ENCODE measurements at places on chromosomes 2 and 18. TPM values are rescaled to one million over a fixed set of nuclear protein-coding genes. Genes with fewer than 3 reads are reported as not detected.
A peak's percentile ranks its signal among the peaks of the same experiment; 100 is the strongest.

DNA sequence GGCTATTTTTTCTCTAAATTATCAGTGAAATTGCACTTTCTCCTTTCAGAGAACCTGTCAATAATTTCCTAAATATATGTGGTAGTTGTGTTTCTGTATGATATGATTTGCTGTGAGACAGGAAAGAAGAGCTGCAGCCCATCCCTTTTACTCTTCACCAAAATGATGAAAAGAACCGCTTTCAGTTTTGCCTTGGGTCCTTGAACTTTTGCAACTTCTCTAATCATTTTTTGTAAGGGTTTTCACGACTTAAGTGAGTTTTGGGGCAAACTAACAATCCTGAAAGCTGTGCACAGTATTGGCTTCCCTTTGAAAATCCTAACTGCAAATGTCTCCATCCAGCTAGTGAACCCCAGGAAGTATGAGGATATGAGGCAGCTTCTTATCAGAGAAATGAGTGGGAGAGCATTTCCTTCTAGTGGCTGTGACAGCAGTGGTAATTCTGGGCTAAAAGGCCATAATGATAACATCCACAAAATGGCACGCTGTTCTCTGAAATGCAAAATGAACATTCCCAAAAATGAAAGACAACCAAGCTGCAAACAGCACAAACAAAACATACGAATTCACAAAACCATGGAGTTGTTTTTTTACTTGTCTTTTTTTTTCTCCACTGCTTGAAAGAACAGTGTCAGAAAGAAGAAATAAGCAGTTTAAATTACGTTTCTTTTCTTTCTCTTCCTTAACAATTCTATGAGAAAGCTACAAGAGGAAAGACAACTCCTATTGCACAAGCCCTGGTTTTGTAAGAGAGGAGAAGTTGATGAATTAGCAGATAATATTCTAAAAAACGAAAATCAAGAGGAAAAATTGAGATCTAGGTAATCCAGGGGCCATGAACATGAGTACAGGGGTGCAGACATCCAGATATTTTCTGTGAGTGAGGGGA is 1291.6 kb upstream of the ZEB2 start:
- H3K4me1 ChIP-seq, result peaks cover 11% of the 10 kb centered on the region
- H3K4me3 ChIP-seq, result peak overlapping the region; percentile 12
- DNase-seq, result no peak
- no peak overlapping the region for H3K27ac ChIP-seq
- no peaks in the 10 kb centered on the region for H3K27me3 ChIP-seq
- no peaks in the 10 kb centered on the region for H3K36me3 ChIP-seq

GRCh38 chr2:149446748-149447147 is 116.4 kb downstream of the LYPD6 start:
- no peaks in the 10 kb centered on the region for H3K27me3 ChIP-seq
- no peak overlapping the region for H3K4me3 ChIP-seq
- H3K36me3 ChIP-seq, result no peaks in the 10 kb centered on the region
- no peak for DNase-seq
- no peaks in the 10 kb centered on the region for H3K4me1 ChIP-seq
- no peak overlapping the region for H3K27ac ChIP-seq

- H3K27ac ChIP-seq, result no peak overlapping the region
- H3K4me1 ChIP-seq, result no peaks in the 10 kb centered on the region
- H3K4me3 ChIP-seq, result no peak overlapping the region
- no peaks in the 10 kb centered on the region for H3K27me3 ChIP-seq
- DNase-seq, result no peak
- no peaks in the 10 kb centered on the region for H3K36me3 ChIP-seq
Observed at GRCh38 chr2:219789476-219789875, 162.0 kb downstream of the SLC4A3 start.

DNA sequence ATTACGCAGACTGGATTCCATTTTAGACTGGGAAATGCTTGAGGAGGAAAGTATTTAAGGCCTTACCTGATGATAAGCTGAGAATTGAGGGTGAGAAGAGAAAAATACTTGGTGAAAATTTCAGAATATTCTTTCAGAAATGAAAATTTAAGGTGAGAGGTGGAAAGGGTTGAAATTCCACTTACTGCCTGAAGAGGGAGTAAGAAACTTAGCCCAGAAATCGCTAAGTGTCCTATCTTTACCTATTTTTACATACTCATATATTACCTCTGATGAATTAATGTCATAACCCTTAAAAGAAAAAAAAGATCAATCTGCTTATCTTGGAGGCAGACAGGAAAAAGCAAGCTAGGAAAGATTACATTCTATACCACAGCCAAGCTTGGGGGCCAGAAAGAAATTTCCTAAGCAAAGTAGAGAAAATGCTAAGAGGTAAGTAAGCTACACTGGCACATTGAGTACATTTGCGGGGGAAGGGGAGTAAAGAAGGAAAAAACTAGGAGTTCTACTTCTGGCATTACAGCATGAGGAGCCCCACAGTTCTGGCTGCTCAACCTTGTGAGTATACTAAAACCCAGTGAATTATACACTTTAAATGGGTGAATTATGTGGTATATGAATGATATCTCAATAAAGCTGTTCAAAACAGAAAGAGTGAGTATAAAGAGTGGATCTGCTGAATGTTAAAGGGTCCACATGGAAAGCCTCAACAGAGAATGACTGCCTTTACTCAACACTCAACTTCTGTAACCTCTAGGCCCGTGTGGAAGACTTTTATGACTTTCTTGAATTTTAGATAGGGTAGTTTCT is 33.8 kb downstream of the SMC6 start:
- no peaks in the 10 kb centered on the region for H3K27me3 ChIP-seq
- peaks cover 54% of the 10 kb centered on the region for H3K36me3 ChIP-seq
- no peaks in the 10 kb centered on the region for H3K4me1 ChIP-seq
- H3K4me3 ChIP-seq, result no peak overlapping the region
- DNase-seq, result no peak
- no peak overlapping the region for H3K27ac ChIP-seq

GRCh38 chr2:102483086-102483485 is 10.1 kb downstream of the SLC9A4 start:
- H3K27me3 ChIP-seq, result no peaks in the 10 kb centered on the region
- H3K36me3 ChIP-seq, result no peaks in the 10 kb centered on the region
- no peaks in the 10 kb centered on the region for H3K4me1 ChIP-seq
- H3K4me3 ChIP-seq, result no peak overlapping the region
- H3K27ac ChIP-seq, result no peak overlapping the region
- no peak for DNase-seq

- H3K36me3 ChIP-seq, result peaks cover 17% of the 10 kb centered on the region
- no peak for DNase-seq
- H3K4me1 ChIP-seq, result peaks cover 14% of the 10 kb centered on the region
- peak overlapping the region; percentile 89 for H3K4me3 ChIP-seq
- H3K27me3 ChIP-seq, result no peaks in the 10 kb centered on the region
- no peak overlapping the region for H3K27ac ChIP-seq
Observed at GRCh38 chr2:165952085-165952484, 1.5 kb downstream of the TTC21B start.

GRCh38 chr18:63617915-63618234 is 26.2 kb downstream of the SERPINB4 start:
- H3K4me3 ChIP-seq, result no peak overlapping the region
- no peak overlapping the region for H3K27ac ChIP-seq
- H3K27me3 ChIP-seq, result peaks cover 6% of the 10 kb centered on the region

DNA sequence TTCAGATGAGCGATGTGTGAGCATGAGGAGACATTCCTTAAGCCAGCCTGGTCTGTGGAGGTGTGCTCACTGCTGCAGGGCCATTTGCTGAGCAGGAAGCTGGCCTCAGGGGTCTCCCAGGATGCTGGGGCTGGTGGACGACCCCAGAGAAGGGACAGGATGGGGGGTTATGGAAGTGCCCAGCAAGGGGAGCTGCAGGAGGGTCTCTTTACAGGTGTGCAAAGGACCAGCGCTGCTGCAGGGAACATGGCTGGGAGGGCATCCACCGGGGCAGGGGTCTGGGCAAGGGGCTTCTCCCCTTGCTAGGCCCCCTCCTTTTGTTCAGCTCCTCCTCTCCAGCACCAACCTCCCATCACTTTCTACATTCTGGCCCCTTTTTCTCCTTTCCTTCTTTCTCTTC is 185.2 kb downstream of the GBX2 start:
- no peak overlapping the region for H3K27ac ChIP-seq
- DNase-seq, result no peak
- no peaks in the 10 kb centered on the region for H3K4me1 ChIP-seq

DNA sequence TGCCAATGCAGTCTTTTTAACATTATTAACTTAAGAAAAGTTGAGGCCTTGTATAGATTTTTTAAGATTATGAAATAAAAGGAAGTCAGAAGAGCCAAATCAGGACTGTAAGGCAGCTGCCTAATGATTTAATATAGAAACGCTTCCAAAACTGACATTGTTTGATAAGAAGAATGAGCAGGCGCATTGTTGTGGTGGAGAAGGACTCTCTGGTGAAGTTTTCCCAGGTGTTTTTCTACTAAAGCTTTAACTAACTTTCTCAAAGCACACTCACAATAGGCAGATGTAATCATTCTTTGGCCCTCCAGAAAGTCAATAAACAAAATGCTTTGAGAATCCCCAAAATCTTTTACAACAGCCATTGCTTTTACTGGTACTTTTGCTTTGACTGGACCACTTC is 288.6 kb upstream of the FIGN start:
- H3K4me3 ChIP-seq, result no peak overlapping the region
- H3K27ac ChIP-seq, result no peak overlapping the region
- H3K36me3 ChIP-seq, result no peaks in the 10 kb centered on the region
- H3K27me3 ChIP-seq, result no peaks in the 10 kb centered on the region

GRCh38 chr18:31399306-31400032 is 22.9 kb downstream of the DSG4 start:
- H3K4me3 ChIP-seq, result no peak overlapping the region
- H3K27me3 ChIP-seq, result no peaks in the 10 kb centered on the region
- no peaks in the 10 kb centered on the region for H3K4me1 ChIP-seq
- no peak for DNase-seq
- H3K27ac ChIP-seq, result no peak overlapping the region

- DNase-seq, result no peak
- H3K27me3 ChIP-seq, result no peaks in the 10 kb centered on the region
- H3K4me1 ChIP-seq, result no peaks in the 10 kb centered on the region
- no peak overlapping the region for H3K4me3 ChIP-seq
- H3K36me3 ChIP-seq, result no peaks in the 10 kb centered on the region
Observed at GRCh38 chr2:50694798-50695197, 337.1 kb downstream of the NRXN1 start.

DNA sequence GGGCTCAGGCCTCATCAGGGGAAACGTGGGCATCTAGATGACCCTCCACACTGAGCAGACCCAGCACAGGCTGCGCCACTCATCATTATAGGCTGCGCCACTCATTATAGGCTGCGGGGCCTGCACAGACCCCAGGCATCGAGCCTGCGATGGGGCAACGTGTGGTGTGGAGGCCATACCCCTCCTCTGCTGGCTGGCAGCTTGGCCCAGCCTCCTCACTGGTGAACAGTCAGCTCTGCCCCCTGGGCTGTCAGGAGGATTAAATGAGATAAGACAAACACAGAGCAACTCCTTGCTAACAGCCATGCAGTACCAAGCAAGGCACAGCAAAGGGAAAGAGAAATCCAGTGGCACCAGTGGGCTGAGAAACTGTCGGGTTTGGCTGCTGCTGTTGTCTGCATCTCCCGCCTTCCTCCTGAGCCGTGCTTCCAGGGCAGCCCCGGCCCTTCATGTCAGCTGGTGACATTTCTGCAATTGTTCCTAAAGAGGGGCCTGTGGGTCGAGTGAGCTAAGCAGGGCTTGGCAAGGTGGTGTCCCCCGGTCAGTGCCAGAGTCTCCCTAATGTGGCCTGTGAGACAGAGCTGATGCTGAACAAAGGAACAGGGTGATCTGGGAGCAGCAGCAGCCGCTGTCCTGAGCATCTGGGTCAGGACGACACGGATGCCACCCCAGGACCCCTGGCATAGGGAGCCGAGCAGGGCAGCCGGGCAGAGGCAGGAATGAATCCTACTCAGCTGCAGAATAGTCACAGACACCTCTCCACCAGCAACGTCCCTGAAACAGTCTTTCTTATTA is 48.7 kb downstream of the RRM2 start:
- H3K4me1 ChIP-seq, result peaks cover 32% of the 10 kb centered on the region
- DNase-seq, result peak; percentile 78
- no peak overlapping the region for H3K4me3 ChIP-seq
- no peaks in the 10 kb centered on the region for H3K36me3 ChIP-seq

DNA sequence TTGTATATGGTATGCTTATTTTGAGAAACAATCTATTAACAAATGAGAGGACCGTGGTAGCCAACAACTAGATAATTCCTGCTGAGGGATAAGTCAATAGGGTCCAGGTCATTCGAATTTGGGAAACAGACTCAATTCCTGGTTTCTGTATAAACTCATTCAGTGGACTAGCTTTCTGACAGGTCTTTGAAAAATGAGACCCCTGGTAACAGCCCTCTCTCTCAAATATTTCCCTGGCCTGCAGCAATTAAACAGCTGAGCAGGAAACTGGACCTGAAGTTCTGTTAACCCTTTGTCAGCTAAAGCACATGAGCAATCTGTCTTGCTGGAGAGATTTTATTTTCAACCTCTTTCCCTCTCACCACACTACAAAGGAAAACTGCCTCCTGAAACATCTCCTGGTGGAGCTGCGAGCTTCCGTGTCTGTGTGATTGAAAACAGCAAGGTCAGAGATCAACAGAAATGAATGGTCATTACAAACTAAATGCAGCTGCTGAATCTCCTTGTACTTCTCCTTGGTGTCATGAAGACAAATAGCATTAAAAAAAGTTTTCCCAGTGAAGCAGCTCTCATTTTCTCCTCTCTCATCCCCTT is 70.3 kb upstream of the CCDC85A start:
- DNase-seq, result no peak
- no peak overlapping the region for H3K4me3 ChIP-seq
- no peaks in the 10 kb centered on the region for H3K36me3 ChIP-seq
- H3K4me1 ChIP-seq, result no peaks in the 10 kb centered on the region
- no peaks in the 10 kb centered on the region for H3K27me3 ChIP-seq

- peak; percentile 67 for DNase-seq
- H3K4me1 ChIP-seq, result peaks cover 6% of the 10 kb centered on the region
- H3K36me3 ChIP-seq, result no peaks in the 10 kb centered on the region
- no peak overlapping the region for H3K4me3 ChIP-seq
- H3K27ac ChIP-seq, result no peak overlapping the region
Observed at GRCh38 chr2:1715184-1716013, 28.9 kb downstream of the PXDN start.

Gene MYOM1
- total RNA-seq, result 1.8 TPM

Gene COL4A4
- 0.36 TPM for total RNA-seq

Gene PRKAG3
- total RNA-seq, result under 0.01 TPM

Gene PLEKHA3
- total RNA-seq, result 7.1 TPM

Gene SOCS6
- total RNA-seq, result 38.7 TPM

Measured in osteoblast (primary cell).